ENCODE measurements at places on chromosomes 1 and 21.
A peak's percentile ranks its signal among the peaks of the same experiment; 100 is the strongest.

DNA sequence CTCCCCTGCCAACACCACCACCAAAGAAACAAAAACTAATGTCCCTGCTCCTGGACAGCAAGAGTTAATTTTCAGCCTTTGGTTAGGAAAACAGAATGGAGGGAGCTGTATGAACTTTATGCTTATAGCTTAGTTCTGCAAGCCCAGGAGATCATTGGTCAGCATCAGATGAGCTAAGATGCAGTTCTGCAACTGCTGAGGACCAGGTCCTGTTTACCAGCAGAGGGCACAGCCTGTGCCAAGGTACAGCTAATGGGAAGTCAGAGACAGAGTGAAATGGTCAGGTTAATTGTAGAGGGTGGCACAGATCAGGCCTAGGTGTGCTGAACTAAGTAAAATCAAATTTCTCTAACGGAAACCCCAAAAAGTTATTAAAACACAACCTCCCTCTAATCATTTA lies 161.3 kb downstream of the ROR1 start:
- no peak for DNase-seq

- no peak for DNase-seq
Observed at GRCh38 chr1:208924928-208925327, 658.6 kb upstream of the CAMK1G start.

DNA sequence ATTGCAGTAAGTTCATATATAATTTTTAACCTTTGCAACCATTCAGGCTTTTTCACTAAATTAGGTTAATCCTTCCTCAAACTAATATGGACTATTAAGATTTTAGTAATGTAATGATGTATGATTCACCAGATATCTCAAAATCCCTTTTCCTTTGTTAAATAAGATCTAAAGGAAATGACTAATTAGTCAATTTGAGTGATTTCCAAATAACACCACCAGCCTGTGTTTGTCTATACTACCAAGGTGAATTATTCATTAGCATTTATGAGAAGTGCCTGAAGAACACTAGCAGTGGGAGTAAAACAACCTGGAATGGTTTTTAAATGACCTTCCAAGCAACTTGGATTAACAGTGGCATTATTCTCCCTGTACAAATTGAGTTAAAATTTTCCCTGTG lies 670.6 kb upstream of the PKN2 start:
- no peak for DNase-seq

DNA sequence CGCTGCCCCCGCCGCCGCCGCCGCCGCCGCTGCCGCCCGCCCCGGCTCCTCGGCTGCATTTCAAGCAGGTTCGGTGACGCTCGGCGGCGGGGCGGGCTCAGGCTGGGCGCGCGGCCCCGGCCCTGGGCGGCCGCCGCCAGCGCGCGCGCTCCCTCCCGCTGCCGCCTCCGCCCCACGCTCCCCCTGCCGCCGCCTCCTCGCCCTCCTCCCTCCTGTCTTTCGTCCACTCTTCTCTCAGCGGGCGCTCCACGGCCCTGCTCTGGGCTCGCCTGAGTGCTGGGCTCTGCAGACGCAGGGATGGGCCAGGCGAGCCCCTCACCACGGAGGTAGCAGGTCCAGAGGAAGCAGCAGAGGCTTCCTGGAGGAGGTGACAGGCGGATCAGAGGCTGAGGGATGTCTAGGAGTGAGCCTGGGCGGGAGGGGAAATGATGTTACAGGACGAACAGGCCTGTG lies at the start of gene LRP8:
LRP8 (minus strand) TSS at position 62 of the 453 bp plus-strand sequence. CDS start 158 bp downstream, outside the sequence.
- peak; percentile 68 for DNase-seq

GRCh38 chr21:44999428-44999971 lies 59.7 kb downstream of the SLX9 start:
- DNase-seq: no peak

DNA sequence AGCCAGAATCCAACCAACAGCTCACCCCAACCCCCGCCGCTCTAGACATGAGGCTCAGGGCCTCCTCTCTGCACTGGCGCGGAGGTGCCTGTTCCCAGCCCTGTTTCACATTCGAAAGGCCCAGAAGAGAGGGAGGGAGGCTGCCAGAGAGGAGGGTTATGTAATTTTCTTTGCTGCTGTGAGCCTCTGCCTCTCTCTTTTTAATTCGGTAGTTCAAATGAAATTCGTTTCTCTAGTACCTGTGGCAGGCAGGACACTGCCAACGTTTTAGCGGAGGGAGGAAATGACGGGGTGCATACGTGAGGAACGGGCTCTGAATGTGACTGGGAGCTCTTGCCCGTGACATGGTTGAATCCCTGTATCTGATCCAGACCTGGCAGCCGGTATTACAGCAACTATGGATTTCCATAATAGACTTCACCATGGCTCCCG lies 9.4 kb downstream of the PRDM16 start:
- no peak for DNase-seq

- no peak for DNase-seq
Observed at GRCh38 chr1:115118611-115119010, 29.3 kb upstream of the TSPAN2 start.

Data from activated T-helper 1 cell treated with Interleukin-2 at 50 U/mL for 16 hours (primary cell).